ENCODE measurements at places on chromosomes 2 and 18. TPM values are rescaled to one million over a fixed set of nuclear protein-coding genes. Genes with fewer than 3 reads are reported as not detected.

DNA sequence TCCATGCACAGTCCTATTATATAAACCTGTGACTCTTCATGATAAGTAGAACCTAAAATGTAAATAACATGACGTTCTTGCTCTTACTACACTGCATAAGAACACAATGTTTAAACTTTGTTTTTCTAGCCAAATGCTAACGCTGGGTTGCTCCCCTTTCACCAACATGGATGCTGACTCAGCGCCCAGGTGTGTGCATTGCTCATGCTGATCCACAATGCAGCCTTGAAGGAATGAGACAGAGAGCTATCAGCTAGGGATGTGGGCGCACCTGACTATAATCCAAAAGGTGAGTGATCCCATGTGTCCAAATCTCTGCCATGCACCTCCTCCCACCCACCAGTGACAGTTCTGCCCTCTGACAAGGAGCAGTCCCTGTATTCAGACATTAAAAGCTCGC lies 235.0 kb downstream of the IRS1 start:
- no peak for DNase-seq

- no peak for DNase-seq
Observed at GRCh38 chr2:226970362-226970761, 134.5 kb downstream of the RHBDD1 start.

GRCh38 chr2:111049792-111050640 lies 70.7 kb upstream of the BCL2L11 start:
- no peak for DNase-seq

DNA sequence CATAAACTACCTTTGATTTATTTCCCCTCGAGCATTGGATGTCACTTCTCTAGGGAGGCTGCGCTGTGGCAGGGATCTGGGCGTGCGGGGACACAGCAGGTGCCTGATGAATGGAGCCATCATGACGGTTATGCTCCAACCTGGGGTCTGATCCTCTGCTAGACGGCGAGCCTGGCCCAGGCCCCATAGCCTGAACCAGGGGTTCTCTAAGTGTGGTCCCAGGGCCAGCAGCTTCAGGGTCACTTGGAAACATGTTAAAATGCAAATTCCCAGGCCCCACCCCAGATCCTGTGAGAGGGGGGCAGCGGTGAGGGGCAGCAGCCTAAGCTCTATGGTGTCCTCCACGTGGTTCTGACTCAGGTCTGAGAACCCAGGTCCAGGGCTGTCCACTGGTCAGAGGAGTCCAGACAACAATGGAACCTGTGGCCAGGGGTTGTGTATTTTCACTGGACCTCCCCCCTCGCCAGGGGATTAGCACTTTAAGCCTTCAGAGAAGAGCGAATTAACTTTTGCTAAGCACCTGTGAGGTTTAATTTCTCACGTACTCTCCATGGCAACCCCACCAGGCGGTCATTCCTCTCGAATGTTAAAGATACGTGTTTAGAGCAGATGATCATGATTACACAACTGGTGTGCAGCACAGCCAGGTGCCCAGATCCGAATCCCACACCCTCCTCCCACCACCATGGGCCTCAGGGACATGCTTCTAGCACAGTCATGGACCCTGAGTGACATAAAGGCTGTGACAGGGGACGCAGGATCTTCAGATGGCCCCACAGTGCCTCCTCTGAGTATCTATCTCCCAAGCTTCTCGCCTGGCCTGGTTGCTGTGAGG lies 1.6 kb upstream of the ARHGEF4 start:
- DNase-seq: no peak

DNA sequence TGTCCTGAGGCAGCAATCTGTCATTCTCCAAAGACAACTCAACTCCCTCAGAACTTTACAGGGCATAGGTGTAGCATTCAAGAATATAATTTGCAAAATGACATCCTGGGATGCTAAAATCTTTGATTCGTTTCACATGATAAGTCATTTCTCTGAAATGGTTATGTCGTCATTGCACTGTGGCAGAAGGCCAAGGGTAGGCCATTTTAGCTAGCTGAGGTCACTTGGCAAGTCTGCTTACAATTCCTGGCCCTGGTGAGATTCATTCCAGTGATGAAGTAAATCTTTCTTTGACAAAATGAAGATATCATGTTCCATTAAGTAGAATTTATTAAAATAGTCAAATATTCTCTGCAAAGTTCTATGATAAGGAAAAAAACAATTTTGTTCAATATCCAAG lies 1410.3 kb upstream of the LRRTM1 start:
- DNase-seq: no peak

DNA sequence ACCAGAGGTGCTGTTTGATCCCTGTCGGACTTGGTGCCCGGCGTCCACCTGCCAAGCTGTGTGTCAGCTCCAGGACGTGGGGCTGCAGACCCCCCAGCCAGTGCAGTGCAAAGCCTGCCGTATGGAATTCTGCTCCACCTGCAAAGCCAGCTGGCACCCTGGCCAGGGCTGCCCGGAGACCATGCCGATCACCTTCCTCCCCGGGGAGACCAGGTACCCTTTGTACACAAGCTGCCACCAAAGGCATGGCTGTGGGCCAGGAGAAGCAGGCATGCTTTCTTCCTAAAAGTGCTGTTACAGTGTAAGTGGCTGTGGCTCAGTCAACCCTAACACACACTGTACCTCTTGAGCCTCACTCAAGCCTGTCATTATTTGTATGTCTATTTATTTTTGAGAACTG lies 103.3 kb downstream of the RNF144A start:
- DNase-seq: no peak

GRCh38 chr2:200943527-200944105 lies 19.8 kb downstream of the ORC2 start:
- no peak for DNase-seq

DNA sequence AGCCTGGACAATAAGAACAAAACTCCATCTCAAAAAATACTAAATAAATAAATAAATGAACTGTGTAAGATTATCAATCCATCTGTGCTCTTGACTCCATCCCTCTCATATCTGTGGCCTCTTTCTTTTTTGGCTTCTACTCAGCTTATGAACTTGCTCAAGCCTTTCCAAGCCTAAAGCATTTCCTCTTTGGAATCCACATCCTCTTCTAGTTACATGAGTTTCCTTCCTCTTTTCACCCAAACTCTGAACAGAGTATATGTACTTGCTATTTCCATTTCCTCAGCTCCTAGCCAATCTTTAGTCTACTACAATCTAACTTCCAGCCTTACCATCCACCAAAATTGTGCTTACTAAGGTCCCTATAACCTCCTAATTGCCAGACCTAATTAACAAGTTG lies 2.5 kb upstream of the DNAJC10 start:
- DNase-seq: no peak

- DNase-seq: no peak
Observed at GRCh38 chr2:121052023-121052422, 233.0 kb downstream of the TFCP2L1 start.

DNA sequence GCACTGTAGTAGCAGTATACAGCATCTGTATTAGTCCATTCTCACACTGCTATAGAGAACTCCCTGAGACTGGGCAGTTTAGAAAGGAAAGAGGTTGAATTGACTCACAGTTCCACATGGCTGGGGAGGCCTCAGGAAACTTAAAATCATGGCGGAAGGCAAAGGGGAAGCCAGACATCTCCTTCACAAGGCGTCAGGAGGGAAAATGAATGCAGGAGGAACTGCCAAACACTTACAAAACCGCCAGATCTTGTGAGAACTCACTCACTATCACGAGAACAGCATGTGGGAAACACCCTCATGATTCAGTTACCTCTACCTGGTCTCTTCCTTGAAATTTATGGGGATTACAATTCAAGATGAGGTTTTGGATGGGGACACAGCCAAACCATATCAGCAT lies 25.4 kb downstream of the MAP4K4 start:
- no peak for DNase-seq

Gene MROH2A
- total RNA-seq: not detected

Gene ETAA1
- total RNA-seq: 15.9 TPM

Gene HRH4
- total RNA-seq: not detected

Gene TXNL4A
- total RNA-seq: 39.1 TPM
